Glutamatergic neuron (in vitro differentiated cells): ENCODE measurements at places on chromosomes 11 and 22. TPM values are rescaled to one million over a fixed set of nuclear protein-coding genes. Genes with fewer than 3 reads are reported as not detected.

- DNase-seq = no peak
These were observed 559 bp upstream of the RNF141 start for GRCh38 chr11:10541561-10541930.

DNA sequence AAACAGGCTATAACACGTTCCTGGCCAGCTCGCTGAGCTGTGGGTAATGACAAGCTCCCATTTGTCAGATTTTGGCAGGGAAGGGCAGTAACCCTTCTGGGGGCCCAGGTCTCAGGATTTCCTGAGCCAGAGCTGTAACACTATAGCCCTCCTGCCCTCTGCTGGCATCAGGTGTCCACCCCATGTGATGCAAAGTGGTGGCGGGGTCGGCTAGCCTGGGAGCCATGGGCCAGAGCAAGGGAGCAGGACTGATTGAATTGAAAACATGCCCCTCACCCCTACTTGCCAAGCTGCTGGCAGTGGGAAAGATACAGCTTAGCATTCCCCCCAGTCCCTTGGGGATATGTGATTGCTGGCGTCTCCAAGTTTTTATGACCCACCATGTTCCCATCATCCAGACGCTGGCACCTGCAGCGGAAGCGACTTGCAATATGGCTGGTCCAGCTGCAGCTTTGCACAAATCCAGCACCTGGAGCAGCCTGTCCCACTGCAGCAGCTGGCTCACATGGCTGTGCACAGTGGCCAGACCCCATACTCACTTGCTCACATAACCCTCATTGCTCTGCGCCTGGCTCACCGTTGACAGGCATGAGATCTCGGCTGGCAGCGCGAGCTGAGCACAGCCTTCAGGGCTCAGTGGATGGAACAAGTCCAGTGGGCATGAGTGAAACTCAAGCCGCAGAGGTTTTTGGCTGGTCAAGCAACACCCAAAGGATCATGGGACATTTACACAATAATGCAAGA is 1147.8 kb downstream of the JRKL start:
- DNase-seq = peak; percentile 12

DNA sequence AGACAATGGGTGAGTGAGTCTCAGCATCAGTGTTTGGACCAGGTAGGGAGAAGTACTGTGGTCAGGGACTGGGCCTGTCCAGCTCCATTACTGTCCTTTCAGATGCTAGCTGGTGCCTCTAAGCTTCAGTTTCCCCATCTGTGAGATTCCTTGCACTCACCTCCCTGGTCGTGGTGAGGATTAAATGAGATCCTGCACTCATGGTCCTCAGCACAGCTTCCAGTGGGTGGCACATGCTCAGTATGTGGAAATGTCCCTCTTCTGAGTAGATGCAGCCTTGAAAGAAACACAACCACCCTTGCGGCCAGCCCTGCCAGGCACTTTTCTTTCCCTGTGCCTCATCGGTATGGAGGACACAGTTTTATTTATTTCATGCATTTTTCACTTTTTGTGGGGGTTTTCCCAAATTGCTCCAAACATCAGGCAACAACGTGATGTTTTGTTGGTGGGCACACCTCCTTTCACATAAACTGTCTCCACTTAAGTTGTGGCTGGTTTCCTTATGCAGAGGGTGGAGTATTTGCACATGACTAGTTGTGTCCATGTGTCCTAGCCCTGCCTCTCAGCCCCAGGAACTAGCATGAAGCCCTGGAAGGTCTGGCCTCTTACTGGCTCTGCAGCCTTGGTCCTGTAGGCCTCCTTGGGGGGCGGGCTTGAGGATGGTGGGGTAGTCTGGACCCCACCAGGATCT is 1.1 kb downstream of the LZTR1 start:
- DNase-seq = no peak

- peak; percentile 44 for DNase-seq
These were observed 19.2 kb downstream of the LRRC55 start for GRCh38 chr11:57200917-57201316.

WDR74 gene
- 69.0 TPM for total RNA-seq

MALAT1 gene
- 18,218 TPM for total RNA-seq

- DNase-seq = no peak
These were observed 119.0 kb downstream of the LDLRAD3 start for GRCh38 chr11:36062796-36063365.

DNA sequence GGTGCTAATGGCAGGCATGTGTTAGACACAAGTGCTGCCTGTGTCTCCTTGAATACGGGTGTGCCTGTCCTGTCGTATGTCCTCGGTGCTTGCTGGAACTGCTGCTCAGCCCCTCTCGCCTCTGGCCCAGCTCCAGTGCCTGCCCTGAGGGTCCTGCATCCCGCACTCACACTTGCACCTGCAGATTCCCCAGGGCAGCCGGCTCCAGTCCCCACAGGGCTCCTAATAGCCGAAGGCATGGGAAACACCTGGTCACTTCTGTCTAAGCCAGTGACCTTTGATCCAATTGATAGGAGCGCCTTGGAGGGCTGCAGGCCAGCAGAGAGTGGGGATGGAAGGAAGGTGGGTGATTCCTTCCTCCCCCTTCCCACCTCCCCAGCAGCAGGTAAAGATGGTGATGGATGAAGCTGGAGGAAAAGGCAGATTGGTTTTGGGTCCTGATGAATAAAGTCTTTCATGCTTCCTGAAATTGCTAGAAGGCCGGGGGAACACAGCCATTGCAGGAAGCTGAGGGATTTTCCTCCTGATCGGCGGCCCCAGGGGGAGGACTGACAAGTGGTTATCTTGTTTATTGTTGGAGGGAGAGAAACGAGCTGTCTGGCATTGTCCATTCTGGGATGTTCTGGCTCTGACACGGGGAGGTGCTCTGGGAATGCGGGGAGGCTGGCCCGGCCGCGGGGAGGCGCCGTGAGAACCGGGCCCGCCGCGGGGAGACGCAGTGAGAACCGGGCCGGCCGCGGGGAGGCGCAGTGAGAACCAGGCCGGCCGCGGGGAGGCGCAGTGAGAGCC is 110.9 kb upstream of the B3GAT1 start:
- DNase-seq = peak; percentile 33

DNA sequence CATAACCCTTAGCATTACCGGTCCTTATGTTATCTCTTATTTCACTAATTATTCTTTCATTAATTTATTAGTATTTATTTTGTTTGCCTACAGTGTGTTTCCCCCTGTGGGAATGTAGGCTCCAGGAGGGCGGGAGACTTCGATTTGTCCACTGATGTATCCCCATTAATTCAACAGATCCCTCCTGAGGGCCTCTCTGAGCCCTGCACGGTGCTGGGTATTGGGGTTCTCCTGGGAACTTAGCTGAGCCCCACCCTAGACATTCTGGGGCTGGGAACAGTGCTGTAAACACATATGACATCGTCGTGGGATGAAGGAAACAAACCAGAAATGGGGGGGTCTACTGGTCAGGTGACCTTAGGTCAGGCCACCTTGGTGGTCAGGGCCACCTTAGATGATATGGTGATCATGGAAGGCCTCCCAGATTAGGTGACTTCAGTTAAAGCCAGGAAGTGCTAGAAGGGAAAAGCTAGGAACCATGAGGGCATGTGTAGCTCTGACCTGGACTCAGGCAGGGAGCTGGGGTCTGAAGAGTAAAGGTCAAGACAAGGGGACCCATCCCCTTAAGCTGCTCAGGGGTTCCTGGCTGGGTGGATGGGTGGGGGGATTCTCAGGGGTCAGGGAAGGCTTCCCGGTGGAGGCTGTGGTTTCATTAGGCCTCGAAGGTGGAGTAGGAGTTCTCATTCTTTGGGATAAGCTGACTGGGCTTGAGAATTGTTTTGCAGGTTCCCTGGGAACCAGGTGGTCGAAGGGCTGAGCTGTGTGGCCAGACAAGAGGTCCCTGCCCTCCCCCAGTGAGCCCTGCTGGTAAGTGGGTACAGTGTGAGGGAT is 1.0 kb downstream of the PHETA2 start:
- no peak for DNase-seq
